Breast epithelium (tissue), 4 donors: ENCODE measurements at places on chromosomes 5 and 9.

- DNase-seq: no peak
These were observed 31.5 kb downstream of the VAV2 start for GRCh38 chr9:133960568-133961129.

- no peak for DNase-seq
These were observed 457.4 kb downstream of the CCDC171 start for GRCh38 chr9:16010221-16010620.

GRCh38 chr5:33180900-33181299 is 259.9 kb upstream of the TARS1 start:
- DNase-seq: no peak

DNA sequence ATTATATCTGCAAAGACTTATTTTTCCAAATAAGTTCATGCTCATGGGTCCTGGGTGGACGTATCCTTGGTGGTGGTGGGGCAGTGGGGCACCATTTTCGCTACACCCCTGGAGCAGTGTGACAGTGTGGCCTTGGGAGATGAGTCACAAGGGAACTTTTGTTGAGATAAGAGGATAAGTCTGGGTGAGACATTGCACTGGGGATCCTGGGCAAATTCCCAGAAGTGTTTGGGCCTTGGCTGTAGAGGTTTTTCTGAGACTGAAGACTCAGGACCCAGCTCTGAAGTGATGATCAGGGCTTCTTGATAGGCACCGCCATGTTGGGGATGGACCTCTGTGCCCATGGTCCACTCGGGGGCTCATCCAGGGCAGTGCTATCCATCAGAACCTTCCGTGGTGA is 149.4 kb downstream of the MACROH2A1 start:
- no peak for DNase-seq

DNA sequence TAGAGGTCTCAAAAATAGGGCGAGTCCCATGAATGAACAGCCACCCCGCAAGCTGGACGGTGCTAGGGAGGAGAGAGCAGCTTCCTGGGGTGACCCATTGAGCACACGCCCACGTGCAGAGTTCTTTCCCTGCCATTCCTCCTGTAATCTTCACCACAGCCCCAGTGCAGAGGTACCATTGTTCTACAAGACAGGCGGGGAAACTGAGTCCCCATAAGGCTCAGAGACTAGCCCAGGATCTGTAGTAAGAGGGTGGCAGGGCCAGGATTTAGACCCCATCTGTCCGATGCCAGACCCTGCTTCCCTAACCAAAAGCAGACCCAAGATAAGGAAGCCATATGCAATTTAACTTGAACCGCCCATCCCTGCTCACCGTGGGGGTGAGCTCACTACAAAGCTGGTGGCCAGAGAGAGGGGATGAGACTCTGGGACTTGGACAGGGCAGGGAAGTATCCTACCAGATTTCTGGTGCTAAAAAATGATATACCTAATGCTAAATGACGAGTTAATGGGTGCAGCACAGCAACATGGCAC is 36.7 kb upstream of the ORM1 start:
- no peak for DNase-seq

DNA sequence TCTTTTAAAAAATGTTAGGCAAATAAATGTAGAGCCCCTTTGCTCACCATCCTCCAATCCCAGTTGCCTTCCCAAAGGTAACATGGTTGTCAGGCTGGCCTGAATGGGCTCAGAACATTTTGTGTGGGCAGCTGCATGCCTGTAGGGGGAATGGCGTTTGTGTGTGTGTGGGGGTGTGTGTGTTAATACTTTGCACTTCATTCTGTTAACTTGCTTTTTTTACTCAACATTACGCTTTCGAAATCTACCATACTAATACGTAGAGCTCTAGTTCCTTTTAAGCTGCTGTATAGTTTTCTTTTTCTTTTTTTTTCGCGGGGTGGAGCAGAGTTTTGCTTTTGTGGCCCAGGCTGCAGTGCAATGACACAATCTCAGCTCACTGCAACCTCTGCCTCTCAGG is 14.0 kb downstream of the MYOZ3 start:
- DNase-seq: no peak

DNA sequence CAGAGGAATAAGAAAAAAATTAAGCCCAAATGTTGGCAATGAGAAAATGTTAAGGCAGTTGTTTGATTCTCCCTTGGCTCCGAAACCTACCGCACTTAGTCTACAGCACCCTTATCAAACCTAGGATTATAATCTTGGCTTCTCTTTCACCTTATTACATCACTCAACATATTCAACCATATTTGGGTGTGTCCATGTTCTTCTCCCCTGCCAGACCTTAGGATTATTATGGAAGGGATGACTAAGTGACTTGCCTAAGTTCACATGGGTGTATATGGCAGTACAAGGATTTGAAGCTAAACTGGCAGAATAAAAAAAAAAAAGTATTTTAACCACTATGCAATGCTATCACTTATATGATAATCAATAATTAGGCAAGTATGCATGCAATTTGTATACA is 76.4 kb downstream of the PLK2 start:
- DNase-seq: no peak

- no peak for DNase-seq
These were observed 36.9 kb downstream of the NIPAL4 start for GRCh38 chr5:157496864-157497263.

DNA sequence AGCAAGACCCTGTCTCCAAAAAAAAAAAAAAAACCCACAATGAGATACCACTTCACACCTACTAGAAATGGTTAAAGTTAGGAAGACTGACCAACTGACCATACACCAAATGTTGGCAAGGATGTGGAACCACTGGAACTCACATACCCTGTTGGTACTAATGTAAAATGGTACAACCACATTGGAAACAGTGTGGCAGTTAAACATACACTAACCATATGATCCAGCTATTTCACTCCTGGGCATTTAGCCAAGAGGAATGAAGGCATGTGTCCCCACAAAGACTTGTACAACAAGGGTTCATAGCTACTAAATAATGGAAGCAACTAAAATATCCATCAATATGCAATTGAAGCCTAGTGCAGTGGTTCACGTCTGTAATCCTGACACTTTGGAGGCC is 21.3 kb downstream of the NAIF1 start:
- DNase-seq: no peak

GRCh38 chr9:126860757-126861466 is 473 bp downstream of the ZBTB34 start:
- no peak for DNase-seq

DNA sequence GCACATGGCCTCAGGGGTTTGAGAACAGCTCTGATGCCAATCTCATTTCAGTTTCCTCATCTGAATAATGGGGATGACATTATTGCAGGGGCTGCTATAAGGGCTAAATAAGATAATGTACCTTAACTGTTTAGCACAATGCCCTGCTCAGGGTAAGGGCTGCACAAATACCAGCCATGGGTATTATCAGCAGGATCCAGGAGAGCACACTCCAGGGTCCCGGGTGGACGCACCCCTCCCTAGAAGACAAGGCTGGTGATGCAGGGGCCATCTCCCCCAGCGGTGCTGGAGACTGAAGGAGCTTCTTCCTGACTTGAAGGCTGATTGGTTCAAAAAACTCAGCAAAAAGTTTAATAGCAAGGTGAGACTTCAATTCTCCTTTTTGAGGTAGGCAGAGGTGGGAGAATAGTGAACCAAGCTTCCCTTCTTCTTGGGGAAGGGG is 2.7 kb upstream of the CXXC5 start:
- no peak for DNase-seq

GRCh38 chr5:13989832-13990231 is 45.3 kb upstream of the DNAH5 start:
- no peak for DNase-seq

DNA sequence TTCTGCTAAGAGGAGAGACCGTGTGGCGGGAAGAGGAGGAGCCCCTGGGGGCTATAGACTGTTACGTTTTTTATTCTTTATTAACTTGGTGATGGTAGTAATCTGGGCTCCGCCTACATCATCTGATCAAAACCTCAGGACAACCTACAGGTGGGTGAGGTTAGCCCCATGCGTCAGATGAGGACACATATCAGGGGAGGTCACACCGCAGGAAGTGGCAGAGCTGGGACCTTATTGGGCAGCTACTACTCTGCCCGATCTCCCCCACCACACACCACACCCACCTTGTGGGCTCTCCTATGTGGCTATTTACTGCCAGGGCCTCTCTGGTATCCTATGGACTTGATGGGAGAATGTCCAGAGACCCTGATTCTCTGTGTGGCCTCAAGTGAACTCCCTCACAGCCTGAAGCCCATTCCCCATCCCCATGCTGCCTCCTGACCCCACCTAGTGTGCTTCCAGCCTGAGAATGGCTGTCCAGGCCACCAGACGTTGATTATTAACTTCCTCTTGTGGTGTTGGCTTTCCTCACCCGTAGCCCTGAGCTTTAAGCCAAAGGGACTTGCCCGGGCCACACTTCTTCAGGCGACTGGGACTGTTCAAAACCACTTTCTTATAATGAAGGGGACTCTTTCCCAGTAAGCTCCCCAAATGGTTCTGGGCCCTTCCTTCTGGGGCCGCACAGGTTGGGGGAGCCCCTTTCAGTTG is 8.2 kb downstream of the UNC5A start:
- DNase-seq: no peak

DNA sequence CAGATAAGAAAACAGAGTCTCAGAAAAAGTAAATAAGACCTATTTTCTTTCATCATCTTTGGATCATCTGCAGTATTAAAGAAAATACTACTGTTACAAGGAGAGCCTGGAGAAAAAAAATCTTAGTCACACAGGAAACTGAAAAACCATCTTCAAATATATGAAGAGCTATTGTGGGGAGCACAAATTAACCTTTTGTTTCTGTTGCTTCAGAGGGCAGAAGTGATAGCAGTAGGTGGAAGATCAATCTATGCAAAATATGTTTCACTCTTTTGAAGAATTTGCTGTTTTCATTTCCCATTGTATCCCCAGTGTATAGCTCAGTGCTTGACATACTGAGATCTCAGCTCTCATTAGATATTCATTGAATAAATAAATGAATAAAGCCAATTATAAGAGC is 13.1 kb upstream of the CEMIP2 start:
- DNase-seq: no peak

DNA sequence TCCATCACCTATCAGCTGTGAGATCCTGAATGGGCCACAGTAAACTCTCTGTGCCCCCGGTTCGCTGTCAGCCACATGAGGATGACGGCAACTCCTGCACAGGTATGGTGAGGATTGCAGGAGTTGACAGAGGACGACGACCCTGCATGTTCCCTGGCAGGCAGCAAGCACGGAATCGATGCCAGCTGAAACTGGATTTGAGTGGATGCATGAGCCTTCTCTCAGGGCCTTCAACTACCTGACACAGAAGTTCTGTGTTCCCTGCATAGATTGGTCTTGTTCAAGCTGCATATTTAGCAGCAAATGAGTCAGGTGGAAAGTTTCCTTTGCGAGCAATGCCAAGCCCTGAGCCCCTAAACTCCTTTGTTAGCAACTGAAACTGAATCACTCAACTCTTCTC is 69.6 kb upstream of the PTCH1 start:
- DNase-seq: no peak

- DNase-seq: no peak
These were observed 32.7 kb downstream of the ANXA2R start for GRCh38 chr5:43007246-43007910.

GRCh38 chr5:143016777-143017516 is 246.8 kb downstream of the ARHGAP26 start:
- DNase-seq: no peak
